ENCODE measurements at places on chromosomes 6 and 20.

- DNase-seq, result no peak
Measured at GRCh38 chr20:32903666-32904175, 45.0 kb downstream of the EFCAB8 start.

DNA sequence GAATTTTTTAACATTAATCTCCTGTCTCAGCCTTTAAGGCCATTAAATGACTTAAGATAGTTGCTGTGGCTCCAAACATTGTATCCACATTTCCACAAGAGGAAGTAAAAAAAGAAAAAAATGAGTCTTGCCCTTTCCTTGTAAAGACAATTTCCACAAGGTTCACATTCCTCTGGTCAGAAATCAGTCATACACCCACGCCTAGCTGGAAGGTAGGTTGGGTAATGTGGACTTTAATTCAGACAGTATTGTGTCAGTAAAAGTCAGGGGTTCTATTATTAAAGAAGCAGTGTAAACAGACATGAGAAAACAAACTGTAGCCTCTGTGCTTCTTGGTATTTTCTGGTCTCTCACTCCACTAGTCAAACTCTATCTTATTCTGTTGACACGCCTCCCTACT, 682.0 kb downstream of the GRIK2 start:
- DNase-seq, result no peak

DNA sequence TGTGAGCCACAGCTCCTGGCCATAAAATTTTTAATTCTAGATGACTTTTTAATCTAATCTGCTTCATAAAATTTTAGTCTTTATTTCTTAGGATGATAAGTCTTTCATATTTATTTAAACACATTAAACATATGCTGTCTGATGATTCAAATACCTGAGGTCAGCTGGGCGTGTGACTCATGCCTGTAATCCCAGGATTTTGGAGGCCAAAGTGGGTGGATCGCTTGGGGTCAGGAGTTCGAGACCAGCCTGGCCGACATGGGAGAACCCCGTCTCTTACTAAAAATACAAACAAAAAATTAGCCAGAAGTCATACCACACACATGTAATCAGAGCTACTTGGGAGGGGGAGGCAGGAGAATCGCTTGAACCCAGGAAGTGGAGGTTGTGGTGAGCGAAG, 53.1 kb downstream of the RBM24 start:
- no peak for DNase-seq

DNA sequence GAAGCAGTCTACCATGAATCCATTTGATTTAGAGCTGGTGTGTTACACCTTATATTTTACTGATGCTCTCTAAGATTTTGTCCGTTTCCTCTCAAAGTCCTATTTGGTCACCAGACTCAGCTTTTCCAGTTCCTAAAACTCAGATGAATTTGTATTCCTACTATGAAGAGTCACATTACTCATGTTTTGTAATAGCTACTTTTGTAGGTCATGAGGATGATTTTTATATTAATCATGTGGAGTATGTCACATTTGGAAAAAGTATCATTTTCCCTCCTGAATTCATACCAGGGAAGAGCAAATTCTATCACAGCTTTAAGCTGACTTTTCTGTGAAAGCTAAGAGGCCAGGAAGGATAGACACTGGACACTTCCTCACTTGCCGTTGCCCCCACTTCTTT, 140.6 kb upstream of the SCGN start:
- DNase-seq, result no peak

Measured in stimulated activated CD8-positive, alpha-beta memory T cell treated with anti-CD3 and anti-CD28 coated beads, Interleukin-7, amount 100 ng/mL, for 48 hours (primary cell).